ENCODE measurements at places on chromosomes 2 and 18. TPM values are rescaled to one million over a fixed set of nuclear protein-coding genes. Genes with fewer than 3 reads are reported as not detected.

GRCh38 chr2:38398739-38399138 is 21.7 kb upstream of the ATL2 start:
- H3K4me3 ChIP-seq = no peak overlapping the region
- H3K36me3 ChIP-seq = no peaks in the 10 kb centered on the region
- H3K27me3 ChIP-seq = peaks cover 4% of the 10 kb centered on the region
- H3K4me1 ChIP-seq = peaks cover 13% of the 10 kb centered on the region
- H3K27ac ChIP-seq = no peak overlapping the region

- no peak overlapping the region for H3K4me3 ChIP-seq
- H3K27ac ChIP-seq = no peak overlapping the region
- no peak for DNase-seq
- H3K27me3 ChIP-seq = peaks cover 4% of the 10 kb centered on the region
- H3K36me3 ChIP-seq = no peaks in the 10 kb centered on the region
Observed at GRCh38 chr2:205785507-205786260, 103.4 kb downstream of the NRP2 start.

DNA sequence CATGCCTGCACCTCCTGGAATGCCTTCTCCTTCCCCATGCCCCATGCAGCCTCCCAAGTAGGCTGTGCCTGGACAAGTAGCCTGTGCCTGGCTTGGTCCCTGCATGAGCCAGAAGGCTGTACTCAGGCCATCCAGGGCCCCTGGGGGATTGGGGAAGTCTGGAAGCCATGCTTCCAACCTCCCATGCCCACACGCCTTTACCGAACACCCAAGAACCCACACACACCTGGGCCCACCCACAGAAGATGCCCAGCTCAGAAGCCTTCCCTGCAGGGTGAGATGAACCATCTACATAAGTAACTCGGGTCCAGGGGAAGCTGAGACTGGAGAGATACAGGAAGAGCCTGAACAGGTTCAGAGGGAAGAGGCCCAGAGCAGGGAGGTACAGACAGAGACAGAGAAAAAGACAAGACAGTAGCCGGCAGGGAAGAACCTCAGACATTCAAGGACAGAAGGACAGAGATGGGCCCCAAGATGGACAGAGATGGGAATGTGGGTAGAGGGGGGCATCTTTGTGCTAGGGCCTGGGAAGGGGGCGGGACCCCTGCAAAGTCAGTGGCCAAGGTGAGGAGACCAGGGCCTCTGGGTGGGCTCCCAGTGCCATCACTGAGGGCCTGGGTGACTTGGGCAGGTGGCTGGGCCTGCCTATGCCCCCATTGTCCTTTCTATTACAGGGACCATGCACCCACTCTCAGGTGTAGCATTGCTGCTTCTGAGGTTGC is 4.3 kb downstream of the BIN1 start:
- peaks cover 6% of the 10 kb centered on the region for H3K4me1 ChIP-seq
- no peak overlapping the region for H3K27ac ChIP-seq
- no peak for DNase-seq
- no peaks in the 10 kb centered on the region for H3K36me3 ChIP-seq
- H3K27me3 ChIP-seq = peaks cover 7% of the 10 kb centered on the region
- no peak overlapping the region for H3K4me3 ChIP-seq

Gene TMEM178A
- total RNA-seq = 0.17 TPM

GRCh38 chr2:168156661-168157060 is 90.7 kb downstream of the STK39 start:
- H3K4me3 ChIP-seq = no peak overlapping the region
- peaks cover 5% of the 10 kb centered on the region for H3K4me1 ChIP-seq
- no peak for DNase-seq
- no peak overlapping the region for H3K27ac ChIP-seq
- peaks cover 7% of the 10 kb centered on the region for H3K36me3 ChIP-seq

DNA sequence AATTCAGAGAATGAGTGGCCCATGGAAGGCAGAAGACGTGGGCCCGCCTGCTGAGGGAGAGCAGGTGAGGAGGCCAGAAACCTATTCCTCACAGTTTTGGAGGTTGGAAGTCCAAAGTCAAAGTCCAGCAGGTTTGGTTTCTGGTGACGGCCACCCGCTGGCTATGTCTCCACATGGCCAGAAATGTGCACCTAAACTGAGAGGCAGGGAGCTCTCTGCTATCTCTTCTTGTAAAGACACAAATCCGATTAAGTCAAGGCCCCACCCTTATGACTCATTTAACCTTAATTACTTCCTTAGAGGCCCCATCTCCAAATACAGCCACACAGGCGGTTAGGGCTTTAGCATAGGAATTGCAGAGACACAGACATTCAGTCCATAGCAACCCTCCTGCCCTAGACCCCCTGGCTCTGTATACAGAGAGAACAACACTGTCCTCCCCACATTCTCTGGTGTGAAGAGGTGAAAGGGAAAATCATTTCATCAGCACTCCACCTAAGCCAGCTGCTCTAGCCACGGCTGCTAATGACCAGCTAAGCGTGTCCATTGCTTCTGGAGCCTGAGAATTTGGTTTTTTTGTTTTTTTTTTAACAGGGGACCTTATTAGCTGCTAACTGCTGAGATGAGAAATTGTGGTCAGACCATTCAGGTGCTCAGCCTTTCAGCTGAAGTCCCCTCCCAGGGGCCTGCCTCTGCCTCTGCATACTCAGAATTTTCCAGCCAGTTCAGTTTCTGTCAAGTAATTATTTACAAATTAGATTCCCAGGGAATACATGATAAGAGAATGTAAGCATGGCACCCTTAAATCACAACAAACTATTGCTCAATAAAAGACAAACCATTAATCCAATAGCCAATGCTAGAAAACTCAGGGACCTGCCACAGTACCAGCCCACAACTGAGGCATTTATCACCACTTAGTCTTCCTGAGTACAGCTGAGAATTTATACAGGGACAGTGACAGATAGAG is 368.7 kb upstream of the ID2 start:
- peaks cover 57% of the 10 kb centered on the region for H3K4me1 ChIP-seq
- H3K4me3 ChIP-seq = peak overlapping the region; percentile 54
- peaks cover 10% of the 10 kb centered on the region for H3K36me3 ChIP-seq
- DNase-seq = no peak

Gene C2orf72
- 0.48 TPM for total RNA-seq
